ENCODE measurements at places on chromosomes 11 and 22. TPM values are rescaled to one million over a fixed set of nuclear protein-coding genes. Genes with fewer than 3 reads are reported as not detected.

DNA sequence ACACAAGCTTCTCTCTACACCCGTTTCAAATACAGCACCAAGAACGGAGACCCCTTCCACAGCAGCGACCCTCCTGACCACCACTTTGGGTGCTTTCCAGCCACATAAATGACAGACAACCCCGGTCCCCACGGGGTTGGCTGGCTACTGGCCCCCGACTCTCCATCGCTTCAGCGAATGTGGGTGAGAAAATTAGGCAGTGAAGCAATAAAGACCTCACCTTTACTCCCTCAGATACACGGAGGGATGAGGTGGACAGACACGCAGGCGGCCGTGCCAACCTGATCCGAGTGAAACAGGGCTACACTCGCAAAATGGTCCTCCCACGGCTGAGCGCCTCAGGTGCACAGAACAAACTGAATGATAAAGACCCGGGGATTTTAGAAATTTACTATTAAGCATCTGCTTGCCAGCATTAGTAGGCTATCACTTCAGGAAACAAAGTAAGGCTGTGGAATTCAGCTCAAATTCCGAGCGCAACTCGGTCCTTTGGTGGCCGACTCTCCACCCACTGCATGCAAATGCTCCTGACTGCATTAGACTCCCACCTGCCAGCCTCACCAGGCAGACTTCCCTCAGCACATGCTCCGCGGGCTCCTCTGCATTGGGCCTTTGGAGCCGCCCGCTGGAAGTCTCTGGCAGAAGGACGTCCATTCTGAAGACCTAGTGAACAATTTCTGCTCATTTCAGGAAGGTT is 12.8 kb upstream of the EFCAB6 start:
- no peak for DNase-seq

- no peak for DNase-seq
These were observed 651 bp upstream of the C11orf42 start for GRCh38 chr11:6204706-6205105.

- DNase-seq, result no peak
These were observed 4.1 kb upstream of the CHRM1 start for GRCh38 chr11:62925308-62925707.

DNA sequence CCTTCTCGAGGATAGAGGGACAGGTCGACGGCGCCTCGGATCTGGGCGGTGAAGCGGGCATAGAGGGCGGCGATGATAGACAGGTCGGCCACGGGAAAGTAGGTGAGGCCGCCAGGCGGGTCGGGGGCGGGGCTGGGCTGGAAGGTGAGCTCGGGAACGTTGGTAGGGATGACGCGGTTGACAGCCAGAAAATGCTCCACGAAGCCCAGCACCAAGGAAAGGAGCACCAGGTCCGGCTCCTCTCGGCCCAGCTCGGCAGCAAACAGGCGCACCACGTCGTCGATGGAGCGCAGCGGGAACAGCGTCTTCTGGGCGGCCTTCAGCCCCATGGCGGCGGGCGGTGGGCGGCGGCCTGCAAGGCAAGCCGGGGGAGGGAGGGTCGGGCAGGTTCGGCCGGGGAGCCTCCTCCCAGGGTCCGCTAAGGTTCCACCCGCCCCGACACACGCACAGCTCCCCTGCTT is 540 bp downstream of the MEN1 start:
- DNase-seq, result no peak

- DNase-seq, result no peak
These were observed 49.3 kb upstream of the MPPED2 start for GRCh38 chr11:30635401-30635989.

GRCh38 chr22:19043121-19044085 is 78.8 kb downstream of the DGCR2 start:
- DNase-seq, result peak; percentile 22

DNA sequence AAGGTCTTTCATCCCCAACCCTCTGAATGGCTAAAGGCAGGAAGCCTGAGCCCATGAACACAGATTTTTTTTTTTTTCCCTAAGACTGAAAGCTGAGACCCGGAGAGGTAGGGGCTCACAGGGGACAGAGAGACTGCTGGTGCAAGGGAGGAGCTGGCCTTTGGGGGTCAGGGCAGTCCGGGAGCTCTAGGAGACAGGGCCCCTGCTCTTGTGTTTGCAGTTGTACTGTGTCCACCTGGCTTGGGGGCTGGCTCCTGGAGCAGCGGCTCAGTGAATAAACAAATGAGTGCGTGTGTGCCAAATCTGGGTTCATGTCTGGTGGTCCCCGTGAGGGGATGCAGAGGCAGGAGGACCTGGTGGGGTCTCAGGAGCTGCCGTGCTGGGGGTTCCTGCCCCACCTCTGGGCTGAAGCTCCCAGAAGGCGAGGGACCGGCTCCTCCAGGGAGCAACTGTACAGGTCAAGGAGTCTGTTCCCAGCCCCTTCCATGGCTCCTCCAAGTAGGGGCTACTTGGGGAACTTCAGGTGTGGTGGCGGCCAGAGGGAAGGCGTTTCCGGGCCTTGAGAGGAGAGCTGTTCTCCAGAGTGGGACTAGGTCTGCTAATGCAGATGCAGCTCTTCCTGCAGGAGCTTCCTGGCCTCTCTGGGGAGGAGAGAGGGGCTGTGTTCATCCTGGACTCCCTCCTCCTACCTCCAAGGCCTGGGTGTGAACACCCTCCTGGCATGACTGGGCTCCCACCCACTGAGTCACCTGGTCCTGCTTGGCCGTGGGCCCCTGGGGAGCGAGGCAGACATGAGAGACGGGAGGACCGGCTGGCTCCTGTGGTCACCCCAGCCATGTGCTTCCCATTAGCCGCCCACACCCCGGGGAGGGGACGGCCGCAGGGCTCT is 57.6 kb downstream of the FBXO7 start:
- peak; percentile 75 for DNase-seq

- no peak for DNase-seq
These were observed 55.1 kb downstream of the RTN4R start for GRCh38 chr22:20212754-20213699.

- no peak for DNase-seq
These were observed 9.8 kb upstream of the MPPED2 start for GRCh38 chr11:30595934-30596333.

GRCh38 chr11:110098645-110099044 is 5.5 kb downstream of the ZC3H12C start:
- DNase-seq, result no peak

GRCh38 chr22:33361581-33361980 is 303.4 kb upstream of the SYN3 start:
- DNase-seq, result no peak

- DNase-seq, result no peak
These were observed 29.0 kb downstream of the MYH9 start for GRCh38 chr22:36358533-36359469.

DNA sequence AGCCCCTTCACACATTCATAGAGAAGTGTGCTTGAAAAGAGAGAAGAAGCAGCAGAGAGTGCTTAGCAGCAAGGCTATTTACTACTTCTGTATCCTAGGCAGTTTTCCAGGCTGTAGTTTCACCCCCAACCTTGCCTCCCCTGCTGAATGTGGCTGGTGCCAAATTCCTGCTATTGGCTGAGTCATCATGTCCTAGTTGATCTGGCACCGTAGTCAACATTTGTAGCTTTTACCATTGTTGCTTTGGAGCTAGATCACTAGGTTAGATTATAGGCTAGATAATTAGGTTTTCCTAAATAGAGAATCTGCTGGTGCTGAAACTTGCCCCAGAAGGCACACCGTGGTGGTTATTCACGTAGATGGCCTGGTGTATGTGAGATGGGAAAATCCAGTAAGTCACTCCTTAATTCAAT is 32.7 kb downstream of the ARHGAP42 start:
- no peak for DNase-seq

GRCh38 chr22:45515676-45516075 is 13.0 kb downstream of the FBLN1 start:
- no peak for DNase-seq

DNA sequence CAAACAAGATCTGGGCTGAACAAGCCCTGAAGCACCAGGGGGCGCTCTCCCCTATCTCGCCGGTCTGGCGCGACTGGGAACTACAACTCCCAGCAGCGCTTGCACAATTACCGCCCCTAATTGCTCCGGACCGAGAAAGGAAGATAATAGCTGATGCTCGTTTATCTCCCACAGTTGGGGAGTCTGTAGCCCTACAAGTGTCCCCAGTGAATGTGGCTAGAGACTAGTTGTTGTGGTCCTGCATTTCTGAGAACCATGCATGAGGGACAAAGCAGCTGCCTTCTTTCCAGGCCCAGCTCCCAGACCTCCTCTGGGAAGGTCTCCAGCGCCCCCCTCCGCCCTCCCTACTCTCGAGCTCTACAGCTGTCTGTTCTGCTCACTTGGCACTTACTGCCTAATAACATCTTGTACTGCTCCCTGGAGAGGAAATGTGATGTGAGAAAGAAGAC is 34.4 kb downstream of the NRXN2 start:
- DNase-seq, result peak; percentile 91

- DNase-seq, result no peak
These were observed 136.0 kb downstream of the CACNA1I start for GRCh38 chr22:39706376-39707140.

GRCh38 chr11:133560472-133560855 is 28.2 kb upstream of the OPCML start:
- DNase-seq, result no peak

GRCh38 chr11:12559011-12559410 is 115.2 kb upstream of the TEAD1 start:
- DNase-seq, result no peak

DNA sequence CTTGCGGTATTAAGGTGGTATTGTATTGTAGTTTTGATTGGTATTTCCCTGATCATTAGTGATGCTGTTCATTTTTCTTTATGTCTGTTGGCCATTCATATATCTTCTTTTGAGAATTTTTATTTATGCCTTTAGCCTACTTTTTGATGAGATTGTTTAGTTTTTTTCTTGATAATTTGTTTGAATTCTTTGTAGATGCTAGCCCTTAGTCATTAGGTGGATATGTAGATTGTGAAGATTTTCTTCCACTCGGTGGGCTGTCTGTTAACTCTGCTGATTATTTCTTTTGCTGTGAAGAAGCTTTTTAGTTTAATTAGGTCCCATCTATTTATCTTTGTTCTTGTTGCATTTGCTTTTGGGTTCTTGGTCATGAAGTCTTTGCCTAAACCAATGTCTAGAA is 115.4 kb downstream of the VPREB1 start:
- no peak for DNase-seq

- no peak for DNase-seq
These were observed 43.6 kb downstream of the TEAD1 start for GRCh38 chr11:12717851-12718291.

DNA sequence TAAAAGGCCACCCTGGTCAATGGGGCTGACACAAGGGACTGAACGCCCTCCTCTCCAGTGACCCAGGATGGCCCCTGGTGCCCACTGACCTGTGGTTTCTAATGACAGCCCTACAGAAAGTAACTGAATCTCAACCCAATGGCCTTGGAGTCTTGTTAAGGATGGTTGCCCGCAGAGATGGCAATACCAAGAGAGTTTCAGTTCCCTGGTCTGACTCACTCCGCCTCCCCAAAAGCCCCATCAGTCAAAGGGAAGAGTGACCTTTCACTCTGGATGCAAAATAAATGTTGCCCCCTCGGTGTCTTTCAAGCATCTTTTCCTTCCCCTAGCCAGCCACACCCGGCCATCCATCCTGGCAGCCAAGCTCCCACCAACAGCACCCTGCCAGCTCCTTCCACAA is 57.7 kb upstream of the ISX start:
- no peak for DNase-seq

GRCh38 chr11:8814209-8814922 is 96.6 kb upstream of the AKIP1 start:
- no peak for DNase-seq

DNA sequence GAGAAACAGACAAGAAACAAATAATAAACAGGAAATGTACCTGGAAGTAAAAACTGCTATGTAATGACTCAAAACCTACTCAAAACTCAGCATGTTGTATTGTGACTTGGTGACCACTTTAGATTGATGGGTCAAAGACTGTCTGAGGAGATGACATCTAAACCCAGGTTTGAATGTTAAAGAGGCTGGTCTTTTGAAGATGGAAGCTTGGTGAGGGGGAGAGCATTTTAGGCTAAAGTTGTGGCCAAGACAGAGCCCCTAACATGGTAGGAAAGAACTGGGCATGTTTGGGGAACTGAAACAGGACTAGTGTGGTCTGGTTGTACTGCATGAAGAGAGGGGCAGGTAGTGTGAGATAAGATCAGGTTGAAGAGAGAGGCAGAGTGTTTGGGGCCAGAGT is 85.3 kb upstream of the MYO18B start:
- no peak for DNase-seq

DNA sequence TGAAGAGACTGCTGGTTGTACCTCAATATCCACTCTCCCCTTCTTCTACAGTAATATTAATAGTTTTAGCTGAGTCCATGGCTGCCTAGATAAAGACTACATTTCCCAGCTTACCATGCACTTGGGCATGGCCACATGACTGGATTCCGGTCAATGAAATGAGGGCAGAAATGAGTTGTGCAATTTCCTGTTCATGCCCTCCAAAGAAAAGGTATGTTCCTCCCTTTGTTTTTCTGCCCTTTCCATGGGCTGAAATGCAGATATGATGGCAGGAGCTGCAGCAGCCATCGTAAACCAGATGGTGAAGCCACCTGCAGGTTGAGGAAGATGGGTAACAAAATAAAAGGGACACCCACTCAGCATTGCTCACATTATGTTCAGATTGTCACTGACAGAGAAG is 15.3 kb upstream of the ELFN2 start:
- no peak for DNase-seq

GRCh38 chr11:62433141-62433903 is 14.5 kb downstream of the SCGB1A1 start:
- no peak for DNase-seq

Gene IGLL1
- not detected for total RNA-seq

Gene LSP1
- total RNA-seq, result 90.4 TPM

Gene CARNS1
- total RNA-seq, result 0.71 TPM

Gene TTC36
- 1.0 TPM for total RNA-seq

Gene ANO3
- 0.27 TPM for total RNA-seq

Gene SYT12
- not detected for total RNA-seq

Gene FAM111B
- 1.1 TPM for total RNA-seq

Gene OR52H1
- 0.35 TPM for total RNA-seq

Gene CRACR2B
- 43.6 TPM for total RNA-seq

Gene TEX12
- not detected for total RNA-seq

Gene TUBA8
- 1.3 TPM for total RNA-seq

Gene ELFN2
- 0.89 TPM for total RNA-seq

Gene EEF1G
- total RNA-seq, result 899 TPM

Gene KDM4D
- total RNA-seq, result 0.68 TPM

All from lower lobe of right lung (tissue), 2 donors.